ENCODE measurements at places on chromosomes 7 and 10. TPM values are rescaled to one million over a fixed set of nuclear protein-coding genes. Genes with fewer than 3 reads are reported as not detected.

The ZNF804B gene
- total RNA-seq, result not detected

The NODAL gene
- total RNA-seq, result not detected

The ENTPD1 gene
- total RNA-seq, result 0.09 TPM

The AS3MT gene
- total RNA-seq, result 5.3 TPM

The TFPI2 gene
- 649 TPM for total RNA-seq

The CELF2 gene
- total RNA-seq, result 5.1 TPM

The SLC26A5 gene
- not detected for total RNA-seq

The ZFYVE27 gene
- total RNA-seq, result 34.0 TPM

The NOS3 gene
- 6.5 TPM for total RNA-seq

The CHST3 gene
- 35.0 TPM for total RNA-seq

The HKDC1 gene
- total RNA-seq, result 0.59 TPM

The CD36 gene
- total RNA-seq, result 1.2 TPM

The NOM1 gene
- 30.0 TPM for total RNA-seq

The ZNF273 gene
- 3.4 TPM for total RNA-seq

The PNLIP gene
- total RNA-seq, result not detected

The NUTM2A gene
- total RNA-seq, result 0.37 TPM

The DYNC1I1 gene
- 0.69 TPM for total RNA-seq

The HMX3 gene
- total RNA-seq, result not detected

The CFAP70 gene
- 0.97 TPM for total RNA-seq

The SPAM1 gene
- total RNA-seq, result not detected

The PRPS1L1 gene
- total RNA-seq, result not detected

The TUBB8 gene
- not detected for total RNA-seq

The ANKRD2 gene
- total RNA-seq, result 0.89 TPM

The ST7 gene
- total RNA-seq, result 20.3 TPM

The CLRN3 gene
- total RNA-seq, result not detected

The CABCOCO1 gene
- 0.18 TPM for total RNA-seq

The SPDYE1 gene
- total RNA-seq, result not detected

The PRKRIP1 gene
- total RNA-seq, result 19.0 TPM

The NYAP1 gene
- total RNA-seq, result 0.83 TPM

The SEMA3E gene
- total RNA-seq, result 0.18 TPM

The EBLN1 gene
- not detected for total RNA-seq

The CHCHD2 gene
- total RNA-seq, result 391 TPM

The PTF1A gene
- total RNA-seq, result not detected

The CAV2 gene
- 42.5 TPM for total RNA-seq

The CLCN1 gene
- total RNA-seq, result not detected

The WIPF3 gene
- not detected for total RNA-seq

The TLL2 gene
- total RNA-seq, result 0.60 TPM

The PNLIPRP1 gene
- total RNA-seq, result not detected

The SAMD8 gene
- 49.0 TPM for total RNA-seq

The ZNF775 gene
- total RNA-seq, result 5.9 TPM

The FBXL13 gene
- 2.3 TPM for total RNA-seq

Data from smooth muscle cell of the umbilical artery (primary cell).